GM04503 (cell line): ENCODE measurements at places on chromosomes 3 and 15.

GRCh38 chr3:15327941-15328340, 4.4 kb downstream of the SH3BP5 start:
- DNase-seq, result no peak

DNA sequence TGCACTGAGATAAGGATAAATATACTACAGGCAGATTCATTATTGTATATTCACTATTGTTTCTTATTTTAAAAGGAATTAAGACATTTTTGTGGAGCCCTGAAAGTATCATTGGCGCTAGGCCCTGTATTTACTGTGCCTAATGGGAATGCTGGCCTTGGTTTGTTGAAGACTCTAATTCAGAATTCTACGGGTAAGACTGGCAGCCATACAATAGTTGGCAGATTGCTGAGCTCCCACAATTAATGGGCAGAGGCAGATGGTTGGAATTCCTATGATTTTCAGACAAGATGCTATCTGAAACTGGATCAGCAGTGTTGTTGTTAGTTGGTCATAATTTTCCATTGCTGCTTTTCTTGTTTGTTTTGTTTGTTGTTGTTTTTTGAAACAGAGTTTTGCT, 14.7 kb downstream of the PGBD4 start:
- DNase-seq, result no peak

DNA sequence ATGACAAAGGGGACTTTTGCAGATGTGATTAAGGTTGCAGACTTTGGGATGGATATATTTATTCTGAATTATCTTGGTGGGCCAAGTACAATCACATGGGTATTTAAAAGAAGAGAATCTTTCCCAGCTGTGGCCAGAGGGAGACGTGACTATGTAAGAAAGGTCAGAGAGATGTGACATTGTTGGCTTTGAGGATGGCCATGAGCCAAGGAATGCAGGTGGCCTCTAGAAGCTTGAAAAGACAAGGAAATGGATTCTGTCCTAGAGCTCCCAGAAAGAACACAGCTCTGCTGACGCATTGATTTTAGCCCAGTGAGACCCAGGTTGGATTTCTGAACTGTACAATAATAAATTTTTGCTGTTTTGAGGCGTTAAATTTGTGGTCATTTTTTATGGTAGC, 616.0 kb upstream of the TBL1XR1 start:
- no peak for DNase-seq

GRCh38 chr3:142857056-142857455, 31.8 kb downstream of the PCOLCE2 start:
- no peak for DNase-seq

DNA sequence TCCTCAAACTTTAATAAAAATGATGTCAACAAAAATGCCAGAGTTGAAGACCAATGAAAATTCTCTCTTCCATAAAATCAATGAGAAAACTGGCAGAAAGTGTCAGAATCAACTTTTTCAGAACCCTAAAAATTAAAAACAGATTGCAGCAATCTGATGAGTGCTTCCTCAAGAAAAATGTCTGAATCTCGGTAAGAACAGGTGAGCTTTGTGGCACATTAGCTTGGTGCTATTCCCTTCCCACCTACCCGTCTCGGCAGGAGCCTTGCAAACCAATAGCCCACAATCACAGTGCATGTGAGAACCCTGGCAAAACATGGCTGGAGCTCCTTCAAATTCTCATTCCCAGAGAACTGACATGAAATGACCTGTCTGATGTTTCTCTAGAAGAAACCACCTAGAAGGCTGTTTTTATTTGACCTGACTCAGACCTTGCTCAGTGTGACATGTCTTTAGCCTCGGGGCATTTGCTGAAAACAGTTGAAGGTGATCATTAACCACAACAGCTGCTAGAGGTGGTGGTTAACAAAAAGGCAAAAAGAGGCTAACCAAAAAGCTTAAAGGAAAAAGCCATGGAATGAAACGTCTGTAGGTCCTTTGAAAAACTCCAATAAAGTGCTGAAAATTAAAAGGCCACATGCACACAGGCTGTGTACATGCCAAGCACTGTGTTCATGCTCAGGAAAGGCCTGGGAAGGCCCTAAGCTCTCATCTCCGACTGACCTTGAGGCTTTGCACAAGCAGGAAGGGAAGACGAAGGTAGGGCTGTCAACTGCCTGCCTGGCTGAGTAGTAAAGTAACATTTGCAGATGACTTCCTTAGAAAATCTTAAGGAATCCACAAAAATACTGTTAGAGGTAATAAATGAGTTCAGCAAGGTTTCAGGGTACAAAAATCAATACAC, 253.0 kb upstream of the NSMCE3 start:
- no peak for DNase-seq

DNA sequence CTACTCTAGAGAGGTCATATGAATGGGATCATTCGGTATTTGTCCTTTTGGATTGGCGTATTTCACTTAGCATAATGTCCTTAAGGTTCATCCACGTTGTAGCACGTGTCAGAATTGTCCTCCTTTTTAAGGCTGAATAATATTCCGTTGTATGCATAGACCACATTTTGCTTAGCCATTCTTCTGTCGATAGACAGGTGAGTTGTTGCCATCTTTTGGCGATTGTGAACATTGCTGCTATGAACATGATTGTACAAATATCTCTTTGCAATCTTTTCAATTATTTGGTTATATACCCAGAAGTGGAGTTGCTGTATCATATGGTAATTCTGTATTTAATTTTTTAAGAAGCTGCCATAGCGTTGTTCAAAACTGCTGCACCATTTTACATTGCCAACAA, 52.4 kb upstream of the GOLGA8J start:
- DNase-seq, result no peak

GRCh38 chr3:189890496-189890895, 230.2 kb downstream of the P3H2 start:
- no peak for DNase-seq

- no peak for DNase-seq
These were observed 17.1 kb upstream of the EPB42 start for GRCh38 chr15:43237842-43238470.

- no peak for DNase-seq
These were observed 20.7 kb upstream of the POC1A start for GRCh38 chr3:52174896-52175295.

DNA sequence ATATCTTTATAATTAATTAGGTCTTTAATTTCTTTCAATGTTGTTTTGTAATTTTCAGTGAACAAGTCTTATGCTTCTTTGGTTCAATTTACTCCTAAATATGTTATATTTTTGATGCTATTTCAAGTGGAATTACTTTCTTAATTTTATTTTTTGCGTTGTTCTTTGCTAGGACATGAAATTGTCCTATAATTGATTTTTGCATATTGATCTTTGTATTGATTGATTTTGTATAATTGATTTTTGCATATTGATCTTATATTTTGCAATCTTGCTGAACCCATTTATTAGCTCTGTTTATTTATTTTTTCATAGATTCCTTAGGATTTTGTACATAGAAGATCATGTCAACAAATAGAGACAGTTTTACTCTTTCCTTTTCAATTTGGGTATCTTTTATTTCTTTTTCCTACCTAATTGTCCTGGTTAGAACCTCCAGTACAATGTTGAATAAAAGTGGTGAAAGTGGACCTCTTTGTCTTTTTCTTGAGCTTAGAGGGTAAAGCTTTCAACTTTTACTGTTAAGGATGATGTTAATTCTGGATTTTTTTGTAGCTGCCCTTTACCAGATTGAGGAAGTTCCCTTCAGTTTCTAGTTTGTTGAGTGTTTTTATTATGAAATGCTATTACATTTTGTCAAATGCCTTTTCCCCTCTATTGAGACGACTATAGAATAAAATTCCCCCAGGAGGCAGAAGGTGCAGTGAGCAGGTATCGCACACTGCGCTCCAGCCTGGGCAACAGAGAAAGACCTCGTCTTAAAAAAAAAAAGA, 36.8 kb upstream of the CCDC50 start:
- no peak for DNase-seq

- DNase-seq, result peak; percentile 11
These were observed at the start of gene MINAR1 for GRCh38 chr15:79431636-79432344. Gene MINAR1 (plus strand): TSS chr15:79432336. CDS start chr15:79456148, 23,812 bp downstream.

DNA sequence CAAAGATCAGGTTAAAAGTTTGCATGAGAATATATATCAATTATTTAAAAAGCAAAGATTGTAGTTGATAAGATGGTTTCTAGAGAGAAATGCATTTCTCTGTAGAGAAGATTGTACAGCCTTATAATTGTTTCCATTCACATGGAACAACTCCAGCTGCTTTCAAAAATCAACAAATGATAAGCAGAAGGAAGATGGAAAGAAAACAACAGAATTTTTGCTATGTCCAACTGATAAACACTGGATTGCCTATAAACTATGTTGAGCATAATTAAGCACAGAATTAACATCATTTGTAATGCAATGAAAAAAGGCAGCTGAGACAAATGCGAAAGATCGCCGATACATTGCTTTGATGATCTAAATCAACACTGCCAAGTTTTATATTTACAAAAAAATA, 89.0 kb downstream of the C3orf85 start:
- DNase-seq, result no peak

- DNase-seq, result no peak
These were observed 25.1 kb downstream of the C3orf18 start for GRCh38 chr3:50542177-50543034.

- no peak for DNase-seq
These were observed 520.6 kb downstream of the MFSD1 start for GRCh38 chr3:159322322-159322939.

- no peak for DNase-seq
These were observed 43.6 kb downstream of the LDHAL6B start for GRCh38 chr15:59250249-59250648.

- no peak for DNase-seq
These were observed 30.5 kb downstream of the FAH start for GRCh38 chr15:80183306-80183705.
